Adrenal gland (tissue), 19 donors: ENCODE measurements at places on chromosomes 16 and 17.

DNA sequence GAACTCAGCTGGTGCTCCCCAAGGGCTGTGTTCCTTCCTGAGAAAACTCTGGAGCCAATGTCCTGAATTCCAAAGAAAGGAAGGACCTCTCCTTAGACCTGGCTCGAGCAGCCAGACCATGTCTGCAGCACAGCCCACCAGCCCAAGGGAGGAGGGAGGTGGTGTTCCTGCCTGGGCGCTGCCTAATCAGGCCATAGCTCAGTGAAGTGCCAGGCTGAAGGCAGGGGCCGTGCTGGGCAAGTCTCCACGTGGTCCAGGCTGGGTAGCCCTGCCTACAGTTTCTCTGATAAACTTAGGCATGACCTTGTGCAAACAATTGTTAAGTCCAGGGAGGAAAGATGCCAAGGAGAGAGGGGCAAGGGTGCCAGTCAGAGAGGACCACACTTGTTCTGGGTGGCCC, 76.8 kb downstream of the MPRIP start:
- DNase-seq: peak; percentile 69

DNA sequence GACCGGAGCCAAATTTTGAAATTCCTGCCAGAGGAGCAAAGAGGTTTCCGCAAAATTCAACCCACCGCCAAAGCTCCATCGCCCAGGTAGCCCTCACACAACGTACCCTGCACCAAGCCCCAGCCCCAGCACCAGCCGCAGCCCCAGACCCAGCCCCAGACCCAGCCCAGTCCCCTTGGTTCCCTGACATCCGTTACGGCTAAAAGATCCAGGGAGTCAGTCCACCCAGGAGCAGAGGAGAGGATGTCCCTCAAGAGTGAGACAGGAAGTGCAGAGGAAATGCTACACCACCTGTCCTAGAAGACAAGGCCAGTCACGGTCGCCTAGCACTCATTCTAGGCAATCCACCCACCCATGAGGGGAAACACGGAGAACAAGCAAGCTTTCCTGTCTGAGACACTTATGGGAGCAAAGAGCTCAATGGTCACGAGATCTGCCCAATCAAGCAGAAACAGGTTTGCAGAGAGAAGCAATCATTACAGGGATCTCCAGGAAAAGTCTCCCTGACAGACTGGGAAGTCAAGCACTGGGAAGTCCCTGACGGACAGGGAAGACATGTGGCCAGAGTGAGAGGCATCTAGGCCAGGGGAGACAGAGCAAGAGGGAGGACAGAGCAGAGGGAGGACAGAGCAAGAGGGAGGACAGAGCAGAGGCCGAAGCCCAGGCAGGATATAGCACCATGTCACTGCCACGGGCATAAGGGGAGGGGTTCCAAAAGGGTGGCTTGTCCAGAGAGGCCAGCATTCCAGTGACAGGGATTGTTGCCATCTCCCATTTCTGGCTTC, 15.0 kb upstream of the KCNJ18 start:
- DNase-seq: no peak

GRCh38 chr17:41718287-41718645, 6.1 kb downstream of the GAST start:
- DNase-seq: no peak

DNA sequence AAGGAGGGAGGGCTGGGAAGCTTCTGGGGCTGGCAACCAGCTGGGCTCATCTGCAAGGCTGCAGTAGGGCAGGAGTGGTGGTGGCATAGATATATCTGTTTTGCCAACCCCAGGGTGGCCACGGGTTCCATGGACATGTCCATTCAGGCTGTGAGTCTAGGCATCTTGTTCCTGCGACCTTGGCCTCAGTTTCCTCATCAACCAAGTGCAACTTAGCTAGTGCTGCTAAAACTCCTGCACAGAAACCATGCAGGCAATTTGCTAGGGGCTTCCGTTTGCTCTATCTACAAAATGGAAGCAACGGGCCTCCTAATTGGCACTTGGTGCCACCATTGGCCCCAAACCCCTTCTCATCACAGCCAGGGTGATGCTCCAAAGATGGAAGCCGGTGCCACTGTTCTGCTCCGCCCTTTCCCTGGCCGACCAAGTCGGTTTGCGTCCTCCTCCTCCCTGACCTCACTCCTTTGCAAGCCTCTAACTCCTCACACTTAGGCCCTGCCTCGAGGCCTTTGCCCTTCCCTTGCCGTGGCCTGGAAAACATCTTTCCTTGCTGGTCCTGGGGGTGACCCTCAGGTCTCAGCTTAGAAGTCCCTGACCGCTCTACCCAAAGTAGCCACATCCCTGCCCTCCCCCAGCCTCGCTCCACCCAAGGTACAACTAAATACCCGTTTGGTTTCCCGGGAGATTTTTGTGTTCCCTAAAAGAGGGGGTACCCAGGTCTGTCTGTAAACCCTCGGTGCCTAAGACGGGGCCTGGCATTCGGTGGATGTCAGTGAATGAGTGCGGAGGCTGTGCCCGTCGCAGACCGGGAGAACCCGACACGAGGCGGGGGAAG, 1.2 kb downstream of the SREBF1 start:
- DNase-seq: no peak

GRCh38 chr17:7042501-7043181, 1.3 kb downstream of the SLC16A11 start:
- DNase-seq: no peak

- no peak for DNase-seq
Observed at GRCh38 chr16:81291117-81291516, 23.6 kb upstream of the GAN start.

DNA sequence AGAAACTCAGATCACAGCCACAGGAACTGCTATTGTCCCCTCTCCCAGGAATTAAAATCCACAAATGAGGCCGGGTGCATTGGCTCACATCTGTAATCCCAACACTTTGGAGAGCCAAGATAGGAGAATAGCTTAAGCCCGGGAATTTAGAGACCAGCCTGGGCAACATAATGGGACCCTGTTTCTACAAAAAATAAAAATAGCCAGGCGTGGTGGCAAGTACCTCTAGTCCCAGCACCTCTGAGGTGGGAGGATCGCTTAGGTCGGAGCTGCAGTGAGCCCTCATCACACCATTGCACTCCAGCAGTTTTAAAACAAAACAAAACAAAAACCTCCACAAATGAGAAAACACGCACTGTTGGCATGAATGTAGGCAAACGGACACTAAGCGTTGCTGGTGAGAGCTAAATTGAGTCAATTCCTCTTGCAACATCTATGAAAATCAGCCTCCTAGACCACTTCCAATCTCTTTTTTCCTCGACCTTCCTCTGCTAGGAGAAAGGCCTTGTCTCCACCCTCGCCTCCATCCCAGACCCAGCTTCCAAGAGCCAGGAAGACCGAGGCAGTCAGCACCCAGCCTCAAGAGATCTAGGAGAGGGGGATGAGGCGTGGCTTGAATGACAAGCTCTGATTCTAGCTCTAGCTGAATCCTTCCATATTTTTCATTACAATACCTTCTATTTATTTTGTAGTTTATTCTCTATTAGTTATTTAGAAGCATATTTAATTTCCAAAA, 14.8 kb downstream of the TLE7 start:
- DNase-seq: no peak

DNA sequence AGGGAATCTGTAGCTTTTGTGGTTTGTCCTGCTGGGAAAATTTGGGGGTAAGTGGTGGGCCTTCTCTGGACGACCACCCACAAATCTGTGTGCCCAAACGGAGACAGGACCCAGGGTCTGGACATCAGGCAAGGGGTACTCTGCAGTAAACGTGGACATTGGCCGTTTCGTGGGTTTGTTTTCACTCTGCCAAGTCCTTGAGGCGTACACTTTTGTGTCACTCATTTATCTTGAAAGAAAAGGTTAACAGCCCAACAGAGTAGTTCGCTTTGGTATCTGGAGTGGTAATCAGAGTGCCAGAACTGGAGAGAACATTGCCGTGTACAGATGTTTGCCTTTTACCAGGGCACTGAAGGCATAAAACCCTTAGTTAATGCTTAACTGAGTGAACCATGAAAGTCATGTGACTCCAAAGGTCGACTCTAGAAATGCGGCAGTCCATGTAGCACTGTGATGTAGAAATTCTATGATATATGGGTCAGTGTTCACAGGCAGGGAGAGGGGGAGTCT, 15.4 kb downstream of the NAA60 start:
- no peak for DNase-seq
